Inflammatory macrophage treated with lipopolysaccharide for 1 hour (primary cell): ENCODE measurements at places on chromosomes 12 and 14.

DNA sequence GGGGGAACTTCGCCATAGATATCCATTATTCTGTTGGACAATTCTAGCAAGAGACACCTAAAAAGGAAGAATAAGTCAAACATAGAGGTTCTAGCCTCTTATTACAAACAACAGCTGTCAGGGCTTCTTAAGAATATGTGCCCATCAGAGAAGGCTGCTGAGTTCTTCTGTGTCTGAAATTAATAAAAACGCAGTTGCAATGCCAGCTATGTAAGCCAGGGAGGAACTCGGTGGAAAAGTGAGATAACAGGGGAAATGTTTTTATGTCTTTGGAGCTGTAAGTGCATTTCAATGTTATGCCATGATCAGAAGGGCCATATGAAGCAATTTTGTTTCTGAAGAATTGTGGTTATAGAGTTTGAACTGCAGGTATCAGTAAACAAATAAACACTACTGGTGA is 95.0 kb downstream of the SYT1 start:
- DNase-seq: no peak

- no peak for DNase-seq
Observed at GRCh38 chr14:33631441-33631840, 319.4 kb downstream of the EGLN3 start.

- DNase-seq: no peak
Observed at GRCh38 chr12:10283027-10283426, 24.6 kb upstream of the KLRD1 start.

DNA sequence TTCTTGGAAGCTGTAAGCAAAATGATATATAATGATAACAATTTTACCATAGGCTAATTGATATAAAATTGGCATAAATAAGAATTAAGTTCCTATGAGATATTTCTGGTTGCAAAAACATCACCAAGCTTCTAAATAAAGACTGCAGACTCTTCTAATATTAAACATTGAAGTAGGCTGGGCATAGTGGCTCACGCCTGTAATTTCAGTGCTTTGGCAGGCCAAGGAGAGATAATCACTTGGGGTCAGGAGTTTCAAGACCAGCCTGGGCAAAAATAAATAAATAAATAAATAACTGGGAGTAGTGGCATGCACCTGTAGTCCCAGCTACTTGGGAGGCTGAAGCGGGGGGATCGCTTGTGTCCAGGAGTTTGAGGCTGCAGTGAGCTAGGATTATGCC is 71.8 kb downstream of the NPAS3 start:
- no peak for DNase-seq

DNA sequence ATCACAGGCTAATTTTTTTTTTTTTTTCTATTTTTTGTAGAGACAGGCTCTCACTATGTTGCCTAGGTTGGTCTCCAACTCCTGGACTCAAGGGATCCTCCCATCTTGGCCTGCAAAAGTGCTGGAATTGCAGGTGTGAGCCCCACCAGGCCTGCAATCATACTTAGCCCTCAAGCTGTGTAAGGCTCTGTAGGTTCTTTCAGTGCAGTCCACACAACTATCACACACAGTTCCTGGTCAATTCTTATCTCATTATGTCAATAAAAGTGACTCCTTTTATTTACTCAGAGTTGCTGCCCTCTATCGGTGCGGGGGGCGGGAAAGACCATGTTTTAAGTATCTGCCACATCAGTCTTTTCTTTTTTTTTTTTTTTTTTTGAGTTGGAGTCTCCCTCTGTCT is 29.0 kb downstream of the SLC2A3 start:
- peak; percentile 35 for DNase-seq

- DNase-seq: no peak
Observed at GRCh38 chr14:90447720-90448497, 51.1 kb downstream of the CALM1 start.

DNA sequence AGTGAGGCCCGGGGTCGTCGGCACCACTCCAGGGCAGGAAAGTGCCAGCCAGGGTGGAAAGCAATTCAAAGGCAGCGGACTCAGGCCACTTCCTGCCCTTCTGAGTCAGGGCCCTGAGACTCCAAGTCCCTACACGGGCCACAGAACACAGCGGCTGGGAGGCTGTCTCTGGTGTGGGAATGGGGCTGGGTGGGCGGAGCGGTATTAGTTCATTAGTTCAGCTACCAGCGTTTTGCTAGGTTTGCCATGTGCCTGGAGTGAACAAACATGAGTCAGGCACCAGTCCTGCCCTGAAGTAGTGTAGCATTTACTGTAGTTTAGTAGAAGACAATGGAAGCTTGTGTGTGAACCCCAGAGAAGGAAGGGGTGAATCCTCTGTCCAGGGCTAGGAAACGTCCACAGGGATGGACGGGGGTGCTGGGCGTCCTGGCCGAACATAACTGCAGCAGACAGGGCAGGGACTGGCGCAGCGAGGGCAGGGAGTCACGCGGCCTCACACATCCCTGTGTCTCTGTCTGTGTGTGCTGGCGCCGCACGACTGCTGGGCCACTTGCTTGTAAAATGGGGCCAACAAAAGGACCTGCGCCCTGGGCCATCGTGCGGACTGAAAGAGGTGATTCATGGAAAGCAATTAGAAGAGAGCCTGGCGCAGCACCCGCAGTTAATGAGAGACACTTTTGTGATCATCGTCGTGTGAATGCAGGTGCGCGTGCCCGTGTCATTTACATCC is 186.4 kb upstream of the PRMT8 start:
- no peak for DNase-seq

DNA sequence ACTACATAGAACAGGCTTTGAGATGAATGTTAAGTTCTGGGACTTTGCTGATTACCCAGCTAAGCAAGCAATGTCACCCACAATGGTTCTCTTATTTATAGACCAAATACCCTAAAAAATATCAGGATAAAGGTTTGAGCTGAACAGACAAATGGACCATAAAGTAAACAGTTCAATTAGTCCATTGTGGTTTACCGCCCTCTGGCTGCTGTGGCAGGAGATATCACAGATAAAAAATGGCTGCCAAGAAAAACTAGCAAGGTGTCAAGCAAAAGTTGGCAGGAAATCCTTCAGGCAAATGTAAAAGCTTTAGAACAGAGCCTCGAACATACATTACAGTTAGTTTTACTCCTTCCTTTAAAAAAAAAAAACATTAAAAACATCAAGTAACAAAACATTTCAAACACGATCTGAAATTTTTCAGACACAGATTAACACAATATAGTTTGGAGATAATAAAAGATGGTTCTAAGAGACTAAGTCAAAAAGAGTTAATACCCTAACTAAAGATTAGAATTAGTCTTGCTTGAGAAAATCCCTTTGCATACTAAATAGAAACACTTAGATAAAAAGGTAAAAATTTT is 41.3 kb downstream of the MED13L start:
- peak; percentile 42 for DNase-seq

DNA sequence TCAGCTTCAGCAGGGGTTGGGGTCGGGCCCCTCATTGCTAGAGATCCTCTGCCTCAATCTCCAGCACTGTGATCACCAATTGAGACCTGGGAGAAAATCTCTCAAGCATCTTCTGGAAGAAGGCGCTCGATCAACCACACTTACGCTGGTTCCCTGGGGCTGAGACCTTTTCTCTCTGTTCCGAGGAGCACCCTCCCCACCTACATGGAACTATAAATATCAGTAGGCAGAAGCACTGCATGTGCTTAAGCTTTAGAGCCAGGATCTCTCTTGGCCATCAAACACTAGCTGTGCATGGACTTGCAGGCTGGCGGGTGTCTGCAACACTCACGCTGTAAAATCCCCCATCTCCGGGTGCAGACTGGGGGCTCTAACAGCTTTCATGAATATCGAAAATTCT is 38.2 kb upstream of the KCNA1 start:
- no peak for DNase-seq

DNA sequence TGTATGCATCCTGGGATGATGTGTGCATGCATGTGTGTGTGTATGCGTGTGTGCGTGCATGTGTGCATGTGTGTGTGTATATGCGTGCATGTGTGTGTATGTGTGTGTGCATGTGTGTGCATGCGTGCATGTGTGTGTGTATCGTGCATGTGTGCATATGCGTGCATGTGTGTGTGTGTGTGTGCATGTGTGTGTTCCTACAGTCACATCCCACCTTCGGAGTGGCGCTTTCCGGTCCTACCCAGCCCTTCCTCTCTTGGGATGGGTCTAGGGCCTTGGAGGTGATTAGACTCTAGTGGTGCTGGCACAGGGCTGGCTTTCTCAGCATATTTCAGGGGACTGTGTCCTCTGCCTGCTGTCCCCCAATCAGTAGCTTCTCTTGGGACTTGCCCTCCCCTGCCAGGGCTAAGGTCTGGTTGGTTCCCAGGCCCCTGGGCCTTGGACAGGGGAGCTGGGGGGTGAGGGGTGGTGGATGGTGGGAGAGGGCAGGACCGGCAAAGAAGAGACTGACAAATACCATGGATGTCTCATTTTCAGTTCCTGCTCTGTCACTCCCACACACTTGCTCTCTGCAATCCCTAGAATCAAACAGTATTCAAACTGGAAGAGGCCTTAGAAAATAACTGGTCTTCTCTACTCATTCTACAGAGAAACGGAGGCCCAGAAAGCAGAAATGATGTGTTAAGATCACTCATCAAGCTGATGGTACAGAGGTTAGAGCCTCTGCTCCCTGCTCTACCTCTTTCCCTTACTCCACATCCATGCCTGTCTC is 21.9 kb upstream of the FAIM2 start:
- DNase-seq: peak; percentile 60

DNA sequence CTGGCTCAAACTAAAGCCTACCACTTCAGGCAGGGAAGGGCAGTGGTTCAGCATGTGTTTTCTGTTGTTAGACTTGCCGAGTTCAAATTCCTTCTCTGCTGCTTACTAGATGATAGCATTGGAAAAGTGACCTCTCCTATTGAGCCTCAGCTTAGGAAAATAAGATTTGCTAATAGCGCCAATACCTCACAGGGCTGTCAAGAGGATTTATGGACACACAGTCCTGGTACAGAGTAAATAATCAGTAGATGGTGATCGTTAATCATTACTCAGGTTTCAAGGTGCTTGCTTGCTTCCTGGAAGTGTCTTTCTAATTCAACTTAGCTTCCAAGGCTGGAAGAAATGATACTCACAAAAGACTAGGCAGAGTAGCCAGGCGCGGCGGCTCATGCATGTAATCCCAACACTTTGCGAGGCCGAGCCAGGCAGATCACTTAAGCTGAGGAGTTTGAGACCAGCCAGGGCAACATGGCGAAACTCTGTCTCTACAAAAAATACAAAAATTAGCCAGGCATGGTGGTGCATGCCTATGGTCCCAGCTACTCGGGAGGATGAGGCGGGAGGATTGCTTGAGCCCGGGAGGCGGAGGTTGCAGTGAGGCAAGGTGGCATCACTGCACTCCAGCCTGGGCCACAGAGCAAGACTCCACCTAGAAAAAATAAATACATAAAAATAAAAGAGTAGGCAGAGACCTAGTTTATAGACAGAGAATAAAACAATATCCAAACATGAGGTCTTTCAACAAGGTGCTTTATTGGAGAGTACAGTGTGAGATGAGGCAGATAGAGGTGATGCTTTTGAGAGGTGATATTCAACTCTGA is 6.0 kb downstream of the PLA2G1B start:
- DNase-seq: no peak

- DNase-seq: no peak
Observed at GRCh38 chr14:54664961-54665360, 98.0 kb downstream of the SAMD4A start.

DNA sequence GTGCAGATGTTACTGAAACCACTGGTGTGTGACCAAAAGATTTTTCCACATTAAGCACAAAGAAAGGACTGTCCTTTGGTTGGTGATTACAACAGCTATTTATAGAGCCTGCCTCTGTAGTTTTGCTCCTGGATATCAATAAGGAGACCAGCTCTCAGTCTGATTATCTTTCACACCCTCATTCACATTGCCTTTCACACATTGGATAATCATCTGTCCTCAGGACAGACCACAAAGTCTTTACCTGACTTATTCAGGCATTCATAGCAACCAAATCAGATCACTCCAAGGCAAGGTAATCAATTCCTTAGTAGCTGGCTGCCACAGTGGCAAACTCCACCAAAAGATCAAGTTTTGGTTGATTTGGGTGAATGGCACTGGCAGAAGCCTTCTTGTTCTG is 59.6 kb upstream of the CPSF6 start:
- no peak for DNase-seq

DNA sequence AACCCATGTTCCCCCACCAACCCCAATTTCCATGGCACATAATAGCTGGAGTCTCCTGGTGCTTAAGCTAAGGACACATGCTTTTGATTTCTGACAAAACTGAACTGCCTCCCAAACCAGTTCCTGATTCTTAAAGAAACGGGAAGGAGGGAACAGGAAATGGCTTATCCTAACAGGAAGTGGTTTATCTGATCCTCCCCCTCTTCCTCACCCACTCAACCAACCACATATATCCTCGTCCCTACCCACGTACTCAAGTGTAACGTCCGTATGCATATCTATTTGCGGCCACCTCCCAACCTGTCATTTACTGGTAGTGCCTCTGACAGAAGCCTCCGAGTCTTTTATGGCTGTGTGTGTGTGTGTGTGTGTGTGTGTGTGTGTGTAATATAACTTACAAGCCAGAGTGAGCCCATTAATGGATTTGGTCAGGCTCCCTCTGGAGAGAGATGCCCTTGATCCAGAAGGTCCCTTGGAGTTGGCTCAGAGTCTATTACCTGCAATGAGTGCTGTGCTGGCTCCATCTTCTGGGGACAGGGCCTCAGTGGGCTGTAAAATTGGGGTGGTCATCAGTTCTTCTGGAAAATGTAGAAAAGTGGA is 7.7 kb downstream of the DAZAP2 start:
- peak; percentile 89 for DNase-seq

- DNase-seq: no peak
Observed at GRCh38 chr14:39233680-39234326, at the start of gene MIA2. TSS of gene MIA2 (plus strand) at chr14:39233915. CDS start at chr14:39234115, 200 bp downstream.

- DNase-seq: no peak
Observed at GRCh38 chr12:113239811-113240331, 18.6 kb downstream of the TPCN1 start.

DNA sequence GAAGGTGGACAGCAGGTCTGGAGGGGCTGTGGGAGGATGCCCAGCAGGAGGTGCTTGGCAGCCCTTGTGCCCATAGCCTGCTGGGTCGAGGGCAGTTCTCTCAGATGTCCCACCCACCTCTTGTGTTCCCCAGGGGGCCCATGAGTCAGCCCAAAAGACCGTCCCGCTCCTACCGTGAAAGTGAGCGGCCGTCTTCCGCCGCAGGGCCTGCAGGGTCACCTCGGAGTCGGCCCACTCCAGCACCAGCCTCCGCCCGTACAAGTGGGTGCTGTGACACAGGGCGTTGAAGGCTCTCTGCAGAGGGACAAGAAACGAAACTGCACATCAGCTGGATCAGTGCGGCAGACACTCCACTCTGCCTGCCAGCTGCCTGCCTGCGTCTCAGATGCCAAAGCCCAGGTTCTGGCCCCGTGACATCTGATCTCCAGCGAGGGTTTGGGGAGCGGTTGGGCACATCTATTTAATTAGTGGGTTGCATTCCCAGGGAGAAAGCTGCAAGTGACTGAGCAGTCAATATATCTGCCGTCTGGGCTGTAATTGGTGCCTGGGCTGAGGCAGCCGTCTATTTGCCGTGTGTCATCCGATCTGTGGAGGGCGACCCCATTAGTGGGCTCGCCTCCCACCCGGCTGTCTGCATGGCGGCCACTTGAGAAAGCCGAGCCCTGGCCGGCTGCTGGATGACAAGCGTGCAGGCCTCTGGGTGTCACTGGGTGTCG is 121.5 kb downstream of the RBM19 start:
- DNase-seq: no peak
